ENCODE measurements at places on chromosomes 1 and 21. TPM values are rescaled to one million over a fixed set of nuclear protein-coding genes. Genes with fewer than 3 reads are reported as not detected.

Gene ESPN
- 0.61 TPM for total RNA-seq

- DNase-seq = no peak
- peak overlapping the region; percentile 3 for H3K27ac ChIP-seq
- peaks cover 29% of the 10 kb centered on the region for H3K4me1 ChIP-seq
- H3K27me3 ChIP-seq = no peaks in the 10 kb centered on the region
Observed at GRCh38 chr1:211378844-211379243, 52.2 kb downstream of the TRAF5 start.

Gene GALE
- 27.6 TPM for total RNA-seq

- H3K4me3 ChIP-seq = no peak overlapping the region
- H3K36me3 ChIP-seq = no peaks in the 10 kb centered on the region
- H3K27me3 ChIP-seq = no peaks in the 10 kb centered on the region
- DNase-seq = no peak
- no peaks in the 10 kb centered on the region for H3K4me1 ChIP-seq
- no peak overlapping the region for H3K27ac ChIP-seq
Observed at GRCh38 chr1:216765346-216766300, 42.4 kb upstream of the ESRRG start.

Gene P3R3URF
- not detected for total RNA-seq

Data from activated CD8-positive, alpha-beta T cell treated with anti-CD3 and anti-CD28 coated beads, Interleukin-2, amount 10 ng/mL, durations not matched to agents 7 days and 5 days (primary cell).